ENCODE measurements at places on chromosomes 12 and 14.

GRCh38 chr14:105281371-105282097 is 19.3 kb downstream of the BRF1 start:
- DNase-seq = no peak

- DNase-seq = no peak
Observed at GRCh38 chr14:105889666-105890473, 363.5 kb downstream of the TMEM121 start.

GRCh38 chr14:100982762-100983161 is 79.2 kb upstream of the RTL1 start:
- no peak for DNase-seq

DNA sequence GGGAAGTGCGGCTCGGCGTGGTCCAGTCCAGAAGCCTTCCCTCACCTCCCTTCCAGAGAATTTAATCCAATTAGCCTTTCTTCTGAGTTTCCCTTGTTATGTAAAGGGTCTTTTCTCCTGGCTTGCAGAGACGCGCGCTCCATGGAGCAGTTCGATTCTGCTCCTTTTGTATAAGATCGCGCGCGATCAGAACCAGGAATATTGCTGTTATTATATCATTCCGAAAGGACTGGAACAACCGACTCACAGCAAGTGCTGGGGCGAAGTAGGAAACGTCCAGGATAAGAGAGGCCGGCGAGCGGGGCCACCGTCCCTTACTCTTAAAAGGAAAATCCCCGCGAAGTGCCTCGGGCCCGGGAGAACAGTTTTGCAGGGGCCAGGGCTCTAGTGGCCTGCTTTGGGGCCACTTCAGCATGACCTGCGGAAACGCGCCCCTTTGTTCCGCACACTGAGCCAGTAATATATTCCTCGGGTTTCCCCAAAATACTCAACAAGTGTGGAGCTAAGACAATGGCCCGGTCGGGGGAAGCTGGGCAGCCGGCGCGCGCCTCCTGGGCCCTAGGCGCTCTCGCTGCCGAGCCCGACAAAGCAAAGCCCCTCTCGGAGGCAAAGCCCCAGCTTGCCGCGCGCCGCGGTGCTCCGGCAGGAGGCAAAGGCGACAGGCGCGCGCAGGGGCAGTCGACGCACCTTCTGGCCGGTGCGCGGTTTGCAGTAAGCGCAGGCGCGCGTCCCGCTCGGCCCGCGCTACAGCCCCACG is 2.9 kb downstream of the RFX4 start:
- no peak for DNase-seq

GRCh38 chr14:59897757-59898383 is 22.1 kb upstream of the LRRC9 start:
- DNase-seq = no peak

DNA sequence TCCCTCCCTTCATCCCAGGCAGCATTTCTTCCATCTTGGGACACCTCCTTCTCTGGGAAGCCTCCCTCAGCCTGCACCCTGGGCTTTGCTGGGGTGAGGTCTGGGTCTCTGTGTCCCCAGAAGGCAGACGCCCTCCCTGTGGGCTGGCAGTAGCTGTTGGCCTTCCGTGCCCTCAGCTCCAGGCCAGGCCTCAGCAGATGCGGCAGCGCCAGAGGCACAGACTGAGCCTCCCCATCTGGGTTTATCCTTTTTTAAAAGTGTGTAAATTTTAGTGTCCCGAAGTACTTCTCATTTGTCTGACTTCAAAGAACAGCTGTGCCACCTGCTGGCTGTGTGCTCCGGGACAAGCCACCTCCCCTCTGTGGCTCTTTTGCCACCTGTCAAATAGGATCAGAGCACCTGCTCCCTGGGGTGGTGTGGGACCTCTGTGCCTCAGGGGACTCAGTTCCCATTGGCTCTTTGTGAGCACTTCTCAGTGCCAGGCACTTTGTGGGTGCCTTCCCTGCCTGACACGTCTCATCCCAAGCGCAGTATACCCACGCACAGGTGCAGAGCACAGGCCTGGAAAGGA is 11.1 kb downstream of the EXOC3L4 start:
- DNase-seq = no peak

DNA sequence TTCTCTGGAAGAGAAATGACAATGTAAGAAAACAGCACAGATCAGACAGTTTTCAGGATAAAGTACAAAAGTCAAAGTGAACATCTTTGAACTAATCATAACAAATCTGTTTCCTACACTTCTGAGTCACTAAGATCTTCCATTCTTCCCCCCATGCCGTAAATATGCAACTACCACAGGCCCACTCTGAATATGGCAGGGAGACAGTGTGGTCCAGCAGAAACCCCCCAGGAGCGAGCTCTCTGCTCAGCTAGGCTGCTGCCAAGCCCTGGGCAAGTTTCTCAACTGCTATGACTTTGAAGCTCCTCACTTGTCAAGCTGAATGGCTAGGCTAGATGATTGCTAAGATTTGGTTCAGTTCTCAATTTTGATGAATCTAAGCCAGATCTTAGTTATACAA is 148.1 kb downstream of the EFCAB11 start:
- DNase-seq = no peak

- DNase-seq = no peak
Observed at GRCh38 chr12:107895966-107896365, 121.5 kb downstream of the ASCL4 start.

DNA sequence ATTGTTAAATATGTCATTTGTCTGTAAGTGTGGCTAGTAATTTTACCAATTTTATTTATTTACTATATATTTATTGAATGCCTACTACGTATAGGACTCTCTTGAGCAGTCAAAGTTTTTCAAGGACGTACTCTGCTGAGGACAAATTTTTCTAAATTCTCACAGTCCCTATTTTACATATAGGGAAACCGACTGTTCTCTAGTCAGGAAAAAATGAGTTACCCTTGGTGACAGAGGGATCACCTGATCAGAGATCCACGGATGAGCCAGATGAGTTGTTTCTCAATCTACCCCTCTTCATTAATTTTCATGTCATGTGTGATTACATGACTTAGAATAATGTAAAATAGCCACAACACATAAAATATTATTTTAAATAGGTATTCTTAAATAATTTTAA is 96.2 kb upstream of the SLC38A2 start:
- no peak for DNase-seq

DNA sequence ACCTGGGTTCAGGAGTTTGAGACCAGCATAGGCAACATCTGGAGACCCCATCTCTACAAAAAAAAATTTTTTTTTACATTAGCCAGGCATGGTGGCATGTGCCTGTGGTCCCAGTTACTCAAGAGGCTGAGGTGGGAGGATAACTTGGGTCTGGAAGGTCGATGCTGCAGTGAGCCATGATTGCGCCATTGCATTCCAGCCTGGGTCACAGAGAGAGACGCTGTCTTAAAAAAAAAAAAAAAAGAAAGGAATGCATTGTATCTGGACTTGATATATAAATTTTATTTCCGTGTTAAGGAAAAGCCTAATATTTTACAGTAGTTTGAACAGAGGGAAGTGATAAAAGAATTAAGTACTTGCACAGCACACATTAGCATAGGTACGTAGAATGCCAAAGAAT is 97.2 kb downstream of the ZC3H14 start:
- no peak for DNase-seq

DNA sequence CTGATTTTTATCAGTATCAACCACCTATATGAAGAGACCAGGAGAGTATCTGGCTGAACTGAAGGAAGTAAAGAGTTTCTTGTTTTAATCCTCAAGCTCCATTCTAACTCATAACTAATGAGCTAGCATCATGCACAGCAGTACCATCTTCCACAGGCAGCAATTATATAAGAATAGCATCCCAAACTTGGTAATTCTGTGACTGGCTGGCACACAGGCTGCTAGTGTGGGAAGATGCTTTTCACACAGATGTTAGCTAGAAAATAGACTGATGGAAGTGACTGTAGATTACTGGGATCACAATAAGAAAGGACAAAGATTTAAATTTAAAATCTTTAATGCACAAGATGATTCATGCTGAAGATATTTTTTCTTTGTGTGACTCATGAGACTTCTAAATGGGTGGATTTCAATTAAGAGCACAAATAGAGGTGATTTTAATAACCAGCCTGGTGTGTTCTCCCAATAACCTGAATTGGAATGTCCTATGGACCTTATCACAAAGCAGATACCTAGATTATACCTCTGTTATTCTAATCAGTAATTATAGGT is 417.7 kb upstream of the ATXN7L3B start:
- no peak for DNase-seq

DNA sequence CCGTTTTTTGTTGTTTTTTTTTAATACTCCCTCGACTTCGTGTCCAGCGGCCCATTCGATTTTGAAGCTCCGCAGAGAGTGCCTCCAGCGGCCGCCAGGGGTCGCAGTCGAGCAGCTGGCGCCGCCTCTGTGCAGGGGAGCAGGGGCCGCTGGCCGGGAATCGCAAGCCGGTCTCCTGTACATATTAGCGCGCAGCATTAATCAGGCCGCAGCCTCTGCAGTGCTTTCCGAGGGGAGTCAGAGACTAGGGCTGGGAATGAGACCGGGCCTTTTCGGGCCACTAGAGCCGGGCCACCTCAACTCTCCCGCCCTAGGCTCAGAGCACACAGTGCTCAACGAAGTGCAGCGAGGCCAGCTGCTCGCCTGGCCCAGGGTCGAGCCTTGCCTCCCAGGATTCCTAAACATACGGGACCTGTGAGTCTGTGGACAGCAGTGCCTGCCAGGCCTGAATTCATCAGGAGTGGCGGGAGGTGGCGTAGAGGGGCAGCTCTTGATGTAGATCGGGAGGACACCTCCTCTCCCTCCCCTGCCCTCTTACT is 81.8 kb downstream of the EMP1 start:
- no peak for DNase-seq
